ENCODE measurements at places on chromosomes 12 and 14. TPM values are rescaled to one million over a fixed set of nuclear protein-coding genes. Genes with fewer than 3 reads are reported as not detected.
A peak's percentile ranks its signal among the peaks of the same experiment; 100 is the strongest.

The KRT6C gene
- not detected for total RNA-seq

The OR6C2 gene
- not detected for total RNA-seq

The VRTN gene
- total RNA-seq = not detected

The STYK1 gene
- total RNA-seq = 0.53 TPM

The ANO2 gene
- total RNA-seq = 22.2 TPM

The LTBR gene
- total RNA-seq = 122 TPM

The SLC16A7 gene
- total RNA-seq = 13.3 TPM

The AQP2 gene
- not detected for total RNA-seq

The FOXN4 gene
- not detected for total RNA-seq

The EIF2S3B gene
- 0.68 TPM for total RNA-seq

The CCDC177 gene
- total RNA-seq = not detected

The NKX2-1 gene
- 180 TPM for total RNA-seq

The SYT10 gene
- 0.21 TPM for total RNA-seq

The LMBR1L gene
- total RNA-seq = 61.7 TPM

The CLEC7A gene
- 79.5 TPM for total RNA-seq

The SERPINA1 gene
- total RNA-seq = 994 TPM

- DNase-seq = no peak
Measured at GRCh38 chr12:44380861-44381260, 495.3 kb downstream of the NELL2 start.

DNA sequence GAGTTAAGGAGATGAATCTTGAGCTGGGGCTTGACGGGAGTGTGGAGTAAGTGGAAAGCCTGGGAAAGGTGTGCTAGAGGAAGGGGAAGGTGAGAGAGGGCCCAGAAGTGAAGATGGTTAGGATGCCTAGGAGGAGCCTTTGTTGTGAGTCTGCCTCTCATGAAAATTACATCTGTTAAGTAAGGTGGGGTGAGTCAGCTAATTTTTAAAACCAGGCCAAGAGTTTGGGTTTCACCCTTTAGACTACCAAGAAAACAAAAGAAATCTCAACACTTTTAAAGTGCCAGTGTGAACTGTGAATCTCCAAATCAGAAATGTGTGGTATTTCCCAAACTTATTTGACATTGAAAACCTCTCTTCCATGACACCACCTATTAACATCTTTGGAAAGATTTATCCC, 185.2 kb downstream of the CRADD start:
- DNase-seq = no peak

DNA sequence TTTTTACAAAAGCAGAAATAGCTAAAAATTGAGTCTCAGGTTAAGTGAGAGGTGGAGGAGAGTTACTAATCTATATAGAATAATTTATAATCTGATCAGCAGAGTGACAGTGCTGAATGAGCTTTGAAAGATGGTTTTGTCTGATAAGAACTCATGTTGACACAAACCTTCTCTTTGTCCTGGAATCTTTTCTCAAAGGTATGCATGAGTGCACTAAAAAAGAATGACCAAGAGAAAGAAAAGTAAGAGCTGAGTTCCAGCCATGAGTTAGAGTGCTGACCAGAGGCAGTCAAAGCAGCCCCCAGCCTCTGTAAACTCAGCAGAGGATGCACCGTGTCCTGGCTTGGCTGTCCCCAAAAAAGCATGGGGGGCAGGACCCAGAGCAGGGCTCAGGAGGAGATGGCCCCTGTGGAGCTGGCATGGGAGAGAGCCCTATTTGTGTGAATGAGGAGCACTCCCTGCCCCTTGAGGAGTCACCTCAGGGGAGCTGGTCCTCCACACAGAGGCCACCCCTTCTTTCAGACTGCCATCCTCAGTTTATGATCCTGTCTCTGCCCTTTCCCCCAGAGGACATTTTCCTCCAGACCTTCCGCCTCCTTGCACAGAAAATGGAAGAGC, 129.8 kb downstream of the SEC23A start:
- no peak for DNase-seq

- no peak for DNase-seq
Measured at GRCh38 chr12:132535019-132535418, 45.1 kb downstream of the FBRSL1 start.

GRCh38 chr14:66046035-66046434, 440.1 kb upstream of the CCDC196 start:
- no peak for DNase-seq

DNA sequence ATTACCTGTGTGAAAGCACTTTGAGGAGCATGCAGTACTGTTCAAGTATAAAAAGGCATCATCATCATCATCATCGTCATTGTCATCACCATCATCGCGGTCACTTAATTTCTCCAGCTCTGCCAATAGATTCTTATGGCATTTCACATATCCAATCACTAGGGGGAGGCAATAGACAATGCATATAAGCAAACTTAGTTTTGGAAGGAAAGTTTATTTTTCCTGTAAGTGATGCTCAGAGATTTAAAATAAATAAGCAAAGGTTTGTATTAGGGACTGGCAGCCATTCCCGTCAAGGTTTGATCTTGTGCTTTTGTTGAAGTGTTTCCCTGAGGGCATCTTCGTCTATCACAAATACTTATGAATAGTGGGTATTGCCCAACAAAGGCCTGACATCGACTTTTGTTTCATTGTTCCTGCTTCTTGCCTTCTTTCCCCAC, 127.4 kb downstream of the KTN1 start:
- no peak for DNase-seq

DNA sequence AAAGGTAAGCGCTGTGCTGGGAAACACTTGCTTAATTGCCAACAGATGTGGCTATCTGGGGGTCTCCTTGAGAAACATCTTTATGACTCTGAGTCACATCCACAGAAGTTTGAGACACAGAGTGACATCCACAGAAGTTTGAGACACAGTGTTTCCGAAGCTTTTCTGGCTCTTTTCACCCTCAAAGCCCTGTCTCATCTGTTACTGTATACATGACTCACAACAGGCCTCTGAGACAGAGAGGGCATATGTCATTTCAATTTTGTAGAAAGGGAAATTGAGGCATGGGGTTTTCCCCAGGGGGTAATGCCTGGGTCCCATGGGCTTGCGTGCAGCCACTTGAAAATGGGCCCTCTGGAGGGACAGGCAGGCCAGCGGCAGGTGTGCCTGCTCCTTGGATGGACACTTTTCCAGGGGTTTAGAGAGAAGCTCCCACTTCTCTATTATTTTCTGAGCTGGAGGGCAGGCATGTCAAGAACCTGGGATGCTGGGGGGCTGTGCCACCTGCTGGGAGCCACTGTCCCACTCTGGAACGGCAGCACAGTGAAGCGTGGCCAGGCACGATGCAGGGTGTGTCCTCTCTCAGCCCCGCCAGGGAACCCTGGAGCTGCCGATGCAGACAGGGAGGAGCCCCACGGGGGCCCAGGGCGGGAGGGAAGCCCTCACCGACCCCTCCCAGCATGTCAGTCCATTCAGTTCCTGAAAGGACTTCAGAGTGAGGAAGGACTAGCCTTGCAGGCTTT, 111.3 kb upstream of the FKBP4 start:
- DNase-seq = no peak

GRCh38 chr12:131088701-131089530, 135.2 kb downstream of the ADGRD1 start:
- peak; percentile 35 for DNase-seq

GRCh38 chr12:12837025-12837812, 24.1 kb downstream of the DDX47 start:
- no peak for DNase-seq

- DNase-seq = no peak
Measured at GRCh38 chr14:45140661-45141187, 5.0 kb downstream of the FANCM start.

DNA sequence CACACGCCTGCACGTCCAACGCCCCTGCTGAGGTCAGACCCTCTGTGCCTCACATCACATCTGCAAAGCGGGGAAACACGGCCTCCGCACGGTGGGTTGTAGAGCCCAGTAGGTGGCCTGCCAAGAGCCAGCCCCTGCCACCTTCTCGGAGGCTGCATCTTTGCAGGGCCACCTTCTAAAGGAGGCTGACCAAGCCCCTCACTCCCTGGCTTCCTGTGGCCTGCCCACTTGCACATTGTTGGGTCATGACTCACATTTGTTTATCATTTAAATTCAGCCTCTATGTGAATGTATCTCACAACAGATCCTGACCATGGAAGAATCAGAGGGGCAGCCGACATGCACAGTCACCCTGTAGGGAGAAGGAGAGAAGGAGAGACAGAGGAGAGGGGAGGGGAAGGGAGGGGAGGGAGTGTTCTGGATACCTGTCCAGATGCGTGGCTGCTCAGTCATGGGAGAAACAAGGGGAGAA, 319.5 kb upstream of the DIO3 start:
- DNase-seq = peak; percentile 35

DNA sequence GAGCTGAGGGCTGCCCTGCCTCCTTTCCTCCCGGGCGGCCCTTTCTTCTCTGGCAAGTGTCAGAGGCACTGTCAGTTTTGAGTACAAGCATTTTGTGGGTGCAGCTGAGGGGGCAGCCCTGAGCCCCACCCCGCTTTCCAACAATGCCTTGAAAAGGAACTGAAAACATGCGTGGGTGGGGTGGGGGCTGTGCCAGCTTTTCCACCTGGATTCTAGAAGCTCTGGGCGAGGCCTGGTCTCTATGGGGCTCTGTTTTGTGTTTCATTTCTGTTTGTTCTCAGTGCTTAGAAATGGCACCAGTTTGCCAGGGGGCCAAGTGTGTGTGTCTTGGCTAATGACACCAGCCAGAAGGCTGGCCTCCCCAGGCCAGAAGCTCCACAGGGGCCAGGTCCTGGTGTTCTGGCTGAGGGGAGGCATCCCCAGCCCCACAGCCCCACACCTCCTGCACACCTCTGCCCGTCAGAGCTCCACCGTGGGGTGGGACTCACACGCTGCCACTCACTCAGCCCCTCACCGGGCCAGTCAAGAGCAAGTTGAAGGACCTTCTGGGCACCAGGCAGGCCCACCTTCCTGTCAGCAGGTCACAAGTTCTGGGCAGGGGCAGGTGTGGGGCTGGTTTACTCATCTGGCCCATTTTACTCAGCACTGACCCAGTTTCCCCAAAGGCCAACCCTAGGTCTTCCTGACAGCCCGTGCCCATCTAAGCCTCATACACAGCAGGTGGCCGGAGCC, 155.1 kb downstream of the CALM1 start:
- DNase-seq = peak; percentile 38

DNA sequence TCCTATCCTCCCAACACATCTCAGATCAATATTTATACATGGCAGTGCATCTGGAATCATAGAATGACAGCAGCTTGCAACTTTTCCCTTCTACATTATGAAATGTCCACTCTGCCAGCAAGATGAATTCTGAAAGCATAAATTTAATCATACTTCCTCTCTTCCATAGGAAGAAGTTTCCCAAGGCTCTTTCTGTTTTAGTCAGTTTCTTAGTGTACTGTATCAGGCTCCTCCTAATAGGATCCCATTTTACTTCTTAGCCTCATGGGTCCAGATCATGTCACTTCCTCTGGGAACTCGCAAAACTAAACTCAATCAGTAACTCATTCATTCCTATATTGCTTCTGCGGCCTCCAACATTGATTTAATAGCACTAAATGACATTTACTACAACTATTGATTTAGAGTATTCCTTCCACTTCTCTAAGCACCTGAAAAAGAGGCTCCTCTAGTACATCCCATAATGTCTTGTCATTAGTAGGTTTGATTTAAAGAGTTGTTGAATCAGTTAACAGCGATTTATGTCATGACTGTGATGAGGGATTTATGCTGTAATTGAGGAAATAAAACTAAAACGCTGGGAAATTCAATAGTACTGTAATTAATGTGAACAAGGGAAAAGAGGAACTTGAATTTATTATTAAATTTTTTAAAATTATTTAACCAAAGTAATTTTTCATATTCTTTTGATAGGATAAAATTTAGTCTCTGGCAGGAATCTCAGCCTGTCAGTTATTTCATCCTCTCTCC, 4.0 kb downstream of the CLEC1A start:
- DNase-seq = no peak

DNA sequence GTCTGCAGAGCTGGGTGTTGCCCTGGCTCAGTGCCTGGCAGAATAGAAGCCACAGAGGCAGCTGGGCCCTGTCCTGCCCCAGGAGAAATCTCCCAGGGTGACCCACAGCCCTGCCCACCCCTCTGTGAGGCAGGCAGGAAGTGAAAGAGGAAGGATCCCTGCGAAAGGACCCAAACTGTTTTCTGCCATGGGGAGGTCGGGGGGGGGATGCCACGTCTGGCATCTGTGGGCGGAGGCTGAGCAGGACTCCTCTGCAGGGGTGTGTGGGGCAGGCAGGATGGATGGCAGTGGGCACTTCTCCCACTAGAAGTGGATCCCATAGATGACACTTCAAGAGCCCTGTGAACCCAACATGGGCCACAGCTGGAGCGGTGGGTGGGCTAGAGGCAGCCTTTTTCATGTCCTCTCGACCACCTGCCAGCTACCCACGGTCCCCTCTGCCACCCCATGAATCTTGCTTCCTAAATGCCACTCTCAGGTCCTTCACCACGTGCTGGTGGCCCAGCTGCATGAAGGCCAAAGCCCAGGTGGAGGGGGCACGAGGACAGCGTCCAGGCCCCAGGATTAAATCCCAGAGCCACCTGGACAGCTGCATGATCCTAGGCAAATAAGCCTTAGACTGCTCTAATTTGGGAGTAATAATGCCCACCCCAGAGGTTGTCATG, 3.6 kb downstream of the PAPLN start:
- DNase-seq = no peak

- no peak for DNase-seq
Measured at GRCh38 chr12:68441167-68441566, 109.0 kb upstream of the MDM1 start.

GRCh38 chr12:31205054-31205453, 120.9 kb downstream of the SINHCAF start:
- no peak for DNase-seq

DNA sequence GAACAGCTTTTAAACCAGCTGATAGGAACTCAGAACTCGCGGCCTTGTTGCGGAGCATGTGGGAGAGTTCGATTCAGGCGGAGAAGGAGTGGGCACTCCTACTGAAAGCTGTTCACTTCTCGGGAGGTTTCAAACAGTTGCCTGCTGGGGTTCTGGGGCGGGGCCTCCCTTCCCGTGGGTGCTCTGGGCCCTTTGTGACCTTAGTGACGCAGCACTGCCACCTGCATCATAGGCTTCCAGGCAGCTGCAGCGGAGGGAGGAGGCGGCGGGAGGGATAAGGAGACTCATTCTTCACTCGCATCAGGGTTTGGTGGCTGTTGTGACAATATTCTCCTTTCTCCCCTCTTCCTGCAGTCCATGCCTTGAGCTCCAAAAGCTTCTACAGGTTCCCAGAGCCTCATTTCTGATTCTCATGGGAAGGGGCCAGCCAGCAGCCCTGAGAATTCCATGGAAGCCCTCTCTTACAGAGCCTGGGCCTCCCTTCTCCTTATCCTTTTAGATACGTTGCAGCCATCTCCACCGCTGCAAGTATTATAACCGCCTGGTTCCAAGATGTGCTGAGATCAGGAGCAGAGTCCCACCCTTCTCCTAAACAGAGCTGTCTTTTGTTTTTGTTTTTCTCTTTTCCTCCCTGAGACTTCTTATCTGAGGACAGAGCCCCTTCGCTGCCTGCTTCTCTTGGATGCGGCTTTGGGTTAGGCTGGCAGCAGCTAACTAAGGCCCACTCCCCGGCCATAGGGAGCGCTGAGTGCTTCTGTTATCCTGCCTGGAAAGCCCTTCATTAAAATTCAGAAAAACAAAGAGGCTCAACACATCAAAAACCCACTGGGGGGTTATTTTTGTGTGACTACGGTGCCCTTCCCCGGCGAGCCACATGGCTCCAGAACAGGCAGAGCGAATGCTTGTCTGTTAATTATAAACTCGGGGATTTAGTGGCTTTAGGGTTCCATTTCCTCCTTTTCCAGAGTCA, 67.6 kb upstream of the GPATCH2L start:
- DNase-seq = no peak
